ENCODE measurements at places on chromosomes 11 and 22.

GRCh38 chr11:36356201-36356600 lies 60.1 kb downstream of the PRR5L start:
- no peak for DNase-seq

GRCh38 chr11:129611661-129612446 lies 203.8 kb upstream of the TMEM45B start:
- no peak for DNase-seq

DNA sequence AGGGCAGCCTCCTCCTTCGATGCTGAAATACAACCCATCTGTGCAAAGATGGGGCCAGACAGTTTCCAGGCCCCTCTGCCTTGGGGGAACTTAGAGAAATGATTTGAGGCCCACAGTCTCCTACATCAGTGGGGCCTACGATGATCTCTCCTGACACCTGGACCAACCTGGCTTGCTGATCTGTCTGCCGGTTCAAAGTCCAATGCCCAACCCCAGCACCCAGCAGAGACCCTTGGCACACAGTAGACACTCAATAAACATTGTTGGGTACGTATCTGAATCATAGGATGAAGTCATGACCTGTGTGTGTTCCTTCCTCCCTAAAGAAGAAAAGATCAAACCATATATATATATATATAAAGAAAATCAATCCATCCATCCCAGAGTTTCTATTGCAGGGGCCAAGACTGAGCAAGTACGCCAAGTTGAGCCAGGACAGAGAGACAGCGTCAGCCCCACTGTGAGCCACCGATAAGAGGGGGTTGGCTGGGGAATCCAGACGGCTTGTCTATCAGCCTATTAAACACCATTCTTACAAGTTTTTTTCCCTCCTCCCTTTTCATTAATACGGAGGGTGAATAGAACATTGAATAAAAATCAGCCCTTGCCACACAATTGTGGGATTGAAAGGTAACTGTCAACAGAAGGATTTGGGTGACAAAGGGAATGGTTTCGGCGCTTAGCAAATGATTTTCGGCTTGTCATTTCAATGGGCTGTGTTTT lies 244.1 kb downstream of the MN1 start:
- no peak for DNase-seq

DNA sequence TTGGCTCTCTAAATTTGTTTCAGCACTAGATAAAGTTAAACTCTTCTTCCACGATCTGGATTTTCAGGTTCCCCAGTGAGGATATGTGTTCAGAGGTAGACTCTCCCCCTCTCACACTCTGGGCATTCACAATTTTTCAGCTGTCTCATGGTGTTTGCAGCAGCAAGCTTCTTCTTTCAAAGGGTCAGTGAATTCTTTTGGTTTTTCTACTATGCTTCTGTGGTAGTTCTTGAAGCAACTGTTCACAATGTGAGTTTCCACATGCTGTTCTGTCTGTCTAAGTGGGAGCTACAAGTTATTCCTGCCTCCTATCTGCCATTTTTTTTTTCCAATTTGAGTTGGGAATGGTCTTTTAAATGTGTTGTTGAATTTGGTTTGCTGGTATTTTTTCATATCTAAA lies 25.4 kb downstream of the CNTF start:
- no peak for DNase-seq

DNA sequence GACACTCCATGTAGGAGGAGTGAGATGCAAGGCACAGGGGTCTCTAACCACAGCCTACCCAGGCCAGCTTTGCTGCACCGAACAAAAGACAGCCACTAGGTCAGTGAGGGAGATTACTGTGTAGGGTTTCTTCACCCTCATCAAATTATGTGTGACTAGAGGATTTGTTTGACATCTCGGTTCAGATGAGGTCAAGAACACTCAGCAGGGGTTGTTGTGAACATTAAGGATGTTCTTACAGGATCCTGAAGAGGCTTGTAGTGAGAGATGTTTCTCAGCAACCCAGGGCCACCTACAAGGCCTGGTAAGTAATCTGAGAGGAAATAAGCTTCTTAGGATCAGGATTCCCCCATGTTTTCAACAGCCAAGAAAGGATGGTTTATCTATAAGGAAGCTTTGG lies 202.1 kb downstream of the NXPE2 start:
- no peak for DNase-seq

- DNase-seq, result no peak
Measured at GRCh38 chr11:64810891-64811272, 531 bp upstream of the MEN1 start.

DNA sequence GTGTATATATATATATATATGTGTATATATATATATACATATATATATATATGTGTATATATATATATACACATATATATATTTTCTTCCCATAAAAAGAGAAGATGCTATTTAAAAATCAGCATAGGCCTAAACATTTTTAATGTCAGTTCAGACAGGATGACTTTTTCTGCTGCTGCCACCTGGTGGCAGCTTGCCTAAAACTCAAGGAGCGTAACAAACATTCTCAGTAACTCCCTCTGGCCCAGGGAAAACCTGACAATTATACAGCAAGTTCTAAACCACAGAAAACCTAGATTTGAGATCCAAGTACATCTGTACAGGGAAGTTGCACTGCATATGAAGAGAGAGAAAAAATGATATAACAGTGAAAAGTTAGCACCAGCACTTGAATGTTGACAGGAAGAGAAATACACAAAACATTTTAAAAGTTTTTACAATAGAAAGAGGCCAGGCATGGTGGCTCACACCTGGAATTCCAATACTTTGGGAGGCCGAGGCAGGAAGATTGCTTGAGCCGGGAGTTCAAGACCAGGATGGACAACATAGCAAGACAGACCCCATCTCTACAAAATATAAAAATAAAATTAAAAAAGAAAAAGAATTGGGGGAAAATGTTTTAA lies 16.6 kb downstream of the OR8A1 start:
- peak; percentile 65 for DNase-seq

- no peak for DNase-seq
Measured at GRCh38 chr11:106233191-106233590, 155.7 kb downstream of the AASDHPPT start.

DNA sequence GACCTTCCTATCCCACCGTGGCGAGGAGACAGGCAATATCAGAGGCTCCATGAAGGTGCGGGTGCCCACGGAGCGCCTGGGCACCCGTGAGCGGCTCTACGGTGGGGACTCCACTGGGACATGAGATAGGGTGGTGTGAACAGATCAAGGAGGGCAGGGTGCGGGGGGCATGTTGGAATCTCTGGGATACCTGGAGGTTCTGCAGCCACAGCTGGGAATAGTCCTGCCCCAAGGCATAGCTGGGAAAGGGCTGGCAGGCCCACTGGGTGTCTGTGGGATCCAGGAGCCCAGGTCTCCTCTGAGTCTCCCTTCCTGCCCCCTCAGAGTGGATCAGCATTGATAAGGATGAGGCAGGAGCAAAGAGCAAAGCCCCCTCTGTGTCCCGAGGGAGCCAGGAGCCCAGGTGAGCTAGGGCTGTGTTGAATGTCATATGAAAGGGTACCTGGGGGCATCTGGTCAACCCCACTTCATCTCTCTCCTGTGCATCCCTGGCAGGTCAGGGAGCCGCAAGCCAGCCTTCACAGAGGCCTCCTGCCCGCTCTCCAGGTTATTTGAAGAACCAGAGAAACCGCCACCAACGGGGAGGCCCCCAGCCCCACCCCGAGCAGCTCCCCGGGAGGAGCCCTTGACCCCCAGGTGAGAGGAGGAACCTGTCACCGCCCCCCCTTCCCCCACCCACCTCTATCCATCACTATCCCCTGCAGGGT lies 8.5 kb downstream of the PHOX2A start:
- no peak for DNase-seq

GRCh38 chr11:36509201-36509639 lies 852 bp downstream of the TRAF6 start:
- no peak for DNase-seq

DNA sequence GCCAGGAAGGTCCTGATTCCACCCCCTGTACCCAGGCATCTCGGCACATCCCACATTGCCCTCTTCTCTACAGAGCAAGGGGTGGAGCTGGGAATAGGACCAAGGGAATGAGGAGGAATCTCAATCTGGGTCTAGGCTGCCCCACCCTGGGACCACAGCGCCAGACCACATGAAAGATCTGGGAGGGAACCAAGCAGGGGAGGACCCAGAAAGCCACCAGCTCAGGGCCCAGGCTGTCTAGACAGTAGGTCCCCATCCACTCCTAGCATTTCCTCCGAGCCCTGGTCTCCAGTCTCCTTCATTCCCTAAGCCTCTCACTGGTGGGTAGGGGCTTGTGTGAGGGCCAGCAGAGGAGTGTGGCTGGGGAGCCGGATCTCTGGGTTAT lies 11.6 kb downstream of the PHLDB1 start:
- DNase-seq, result peak; percentile 42

DNA sequence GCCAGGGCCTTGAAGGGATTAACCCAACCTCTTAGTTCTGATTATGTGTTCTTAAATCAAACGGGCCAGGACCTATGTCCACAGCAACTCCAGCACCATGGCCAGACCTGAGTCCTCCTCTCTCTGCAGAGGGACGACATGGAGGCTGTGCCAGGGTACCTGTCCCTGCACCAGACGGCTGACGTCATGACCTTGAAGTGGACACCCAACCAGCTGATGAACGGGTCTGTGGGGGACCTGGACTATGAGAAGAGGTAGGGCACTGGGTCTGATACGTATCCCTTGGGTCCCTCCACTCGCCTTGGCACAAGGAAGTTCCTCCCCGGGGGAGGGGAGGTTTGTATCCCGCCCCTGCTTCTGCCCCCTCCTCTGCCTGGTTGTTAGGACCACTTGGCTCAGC lies 53.6 kb downstream of the SGSM1 start:
- DNase-seq, result no peak

GRCh38 chr22:32533265-32534111 lies 58.9 kb downstream of the FBXO7 start:
- no peak for DNase-seq

GRCh38 chr22:25744694-25745093 lies 2.7 kb downstream of the MYO18B start:
- DNase-seq, result no peak

- DNase-seq, result no peak
Measured at GRCh38 chr11:19954899-19955298, 205.4 kb downstream of the DBX1 start.

DNA sequence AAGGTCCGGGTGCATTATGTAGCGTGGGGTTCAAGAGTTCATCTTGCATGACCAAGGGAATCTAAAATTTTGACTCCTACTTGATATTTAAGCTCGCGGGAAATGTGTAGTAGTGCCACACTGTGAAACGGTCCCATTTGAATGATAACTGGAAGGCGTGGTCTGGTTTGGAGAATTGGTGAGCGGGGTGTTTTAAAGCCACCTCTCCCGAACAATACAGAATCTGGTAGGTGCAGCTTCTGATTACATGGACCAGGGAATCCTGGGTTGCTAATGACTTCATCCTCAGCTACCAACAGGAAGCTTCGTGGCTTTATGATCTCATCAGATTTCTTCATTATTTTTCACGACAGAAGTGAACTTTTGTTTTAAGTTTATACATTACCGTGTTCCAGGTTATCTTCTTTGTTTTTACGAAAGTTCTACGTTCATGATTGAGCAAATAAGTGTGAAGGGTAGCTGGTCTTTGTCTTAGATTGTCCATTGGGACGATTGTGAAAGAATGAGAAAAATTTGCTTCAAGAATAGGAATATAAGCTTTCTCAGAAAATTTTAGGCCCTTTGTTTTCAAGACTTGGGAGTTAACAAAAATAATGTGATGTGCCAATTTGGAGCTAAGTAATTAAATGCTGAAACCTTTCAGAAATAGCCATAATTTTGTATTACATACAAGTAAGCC lies 1.7 kb downstream of the QSER1 start:
- peak; percentile 73 for DNase-seq

DNA sequence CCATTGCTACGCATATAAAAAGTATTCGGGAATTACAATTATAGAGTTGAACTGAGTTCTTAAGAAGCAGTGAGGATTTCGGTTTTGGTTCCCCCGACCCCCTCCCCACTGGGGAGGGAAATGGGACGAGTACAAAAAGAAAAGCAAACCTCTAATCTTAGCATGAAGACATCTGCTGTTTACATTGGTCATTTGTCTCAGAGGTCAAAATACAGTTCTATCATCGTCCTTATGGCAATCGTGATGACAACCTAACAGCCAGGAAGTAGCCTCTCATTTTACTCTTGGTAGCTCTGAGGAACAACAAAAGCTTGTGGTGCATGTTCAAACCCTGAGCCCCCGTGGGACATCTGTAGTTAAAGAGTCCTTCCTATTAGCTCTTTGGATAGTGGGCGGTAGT lies 3.2 kb upstream of the PRSS23 start:
- DNase-seq, result no peak

DNA sequence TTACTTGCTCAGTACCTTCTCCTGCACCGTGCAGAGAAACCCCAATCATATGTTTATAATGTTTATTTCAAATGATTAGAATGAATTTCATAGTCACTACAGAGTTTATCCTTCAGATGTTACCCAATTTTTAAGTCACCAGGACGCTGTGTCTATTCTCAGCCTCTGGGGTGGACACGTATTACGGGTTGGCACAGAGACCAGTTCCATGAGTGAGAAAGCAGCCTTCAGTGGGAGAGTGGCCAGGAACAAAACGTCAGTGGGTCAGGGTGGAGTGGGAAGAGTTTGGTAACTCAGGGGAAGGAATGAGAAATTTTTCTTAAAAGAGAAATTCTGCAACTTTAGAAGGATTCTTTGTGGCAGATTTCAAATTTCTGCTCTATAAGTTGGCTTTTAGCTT lies 77.1 kb upstream of the MTMR2 start:
- no peak for DNase-seq

- no peak for DNase-seq
Measured at GRCh38 chr11:43983221-43983810, 40.9 kb downstream of the C11orf96 start.

DNA sequence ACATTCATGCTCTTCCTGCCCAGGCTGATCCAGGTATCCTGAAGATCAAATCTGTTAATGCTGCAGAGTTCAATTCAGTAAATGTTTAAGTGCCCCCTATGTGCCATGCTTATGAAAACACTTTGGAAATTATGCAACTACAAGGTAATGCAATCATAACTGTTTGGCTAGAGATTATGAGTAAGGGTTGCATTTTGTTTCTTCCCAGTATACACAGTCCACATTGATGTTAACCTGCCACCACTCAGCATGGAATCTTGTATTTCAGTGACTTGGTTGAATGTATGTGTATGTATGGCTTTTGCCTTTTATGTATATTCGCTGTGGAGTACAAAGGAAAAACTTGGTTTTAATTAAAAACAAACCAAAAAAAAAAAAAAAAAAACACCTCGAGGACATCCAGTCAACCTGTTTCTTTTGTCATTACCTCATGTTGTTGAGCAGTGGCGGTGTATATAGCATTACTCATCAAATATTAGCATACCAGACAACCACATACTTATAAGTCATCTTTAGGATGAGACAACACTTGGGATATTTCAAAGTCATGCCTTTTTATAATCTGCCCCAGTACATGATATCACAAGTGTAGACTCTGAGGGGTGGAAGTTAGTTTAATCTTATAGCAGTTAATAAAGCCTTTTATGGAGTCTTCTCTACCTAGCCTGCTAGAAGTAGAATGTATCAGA lies 86.1 kb upstream of the HORMAD2 start:
- peak; percentile 67 for DNase-seq

GRCh38 chr11:41309716-41310115 lies 149.7 kb downstream of the LRRC4C start:
- no peak for DNase-seq

- no peak for DNase-seq
Measured at GRCh38 chr11:313304-313786, 495 bp upstream of the IFITM1 start.

Measured in LoVo (cell line).